Pancreas (tissue), 10 donors: ENCODE measurements at places on chromosomes 7 and 10. TPM values are rescaled to one million over a fixed set of nuclear protein-coding genes. Genes with fewer than 3 reads are reported as not detected.

DNA sequence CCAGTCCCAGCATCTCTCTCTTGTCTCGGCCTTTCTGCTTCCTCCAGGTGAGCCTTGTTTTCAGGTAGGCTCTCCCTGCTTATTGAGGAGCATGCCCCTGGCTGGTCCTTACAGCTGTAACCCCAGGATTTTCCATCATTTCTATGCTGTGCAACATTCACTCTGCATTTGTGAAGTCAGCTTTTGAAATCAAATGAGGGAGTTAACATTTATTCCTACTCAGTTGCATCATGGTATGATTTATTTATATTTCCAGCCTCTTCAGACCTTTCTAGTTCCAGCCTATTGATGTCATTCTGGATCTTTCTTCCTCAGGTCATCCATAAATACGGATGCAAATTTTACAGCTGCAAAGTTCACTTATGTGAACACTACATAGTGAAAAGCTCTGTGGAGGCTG, 755.6 kb downstream of the TYW1 start:
- no peaks in the 10 kb centered on the region for H3K27me3 ChIP-seq
- H3K27ac ChIP-seq: no peak overlapping the region
- H3K4me3 ChIP-seq: no peak overlapping the region
- no peaks in the 10 kb centered on the region for H3K36me3 ChIP-seq
- no peaks in the 10 kb centered on the region for H3K4me1 ChIP-seq

DNA sequence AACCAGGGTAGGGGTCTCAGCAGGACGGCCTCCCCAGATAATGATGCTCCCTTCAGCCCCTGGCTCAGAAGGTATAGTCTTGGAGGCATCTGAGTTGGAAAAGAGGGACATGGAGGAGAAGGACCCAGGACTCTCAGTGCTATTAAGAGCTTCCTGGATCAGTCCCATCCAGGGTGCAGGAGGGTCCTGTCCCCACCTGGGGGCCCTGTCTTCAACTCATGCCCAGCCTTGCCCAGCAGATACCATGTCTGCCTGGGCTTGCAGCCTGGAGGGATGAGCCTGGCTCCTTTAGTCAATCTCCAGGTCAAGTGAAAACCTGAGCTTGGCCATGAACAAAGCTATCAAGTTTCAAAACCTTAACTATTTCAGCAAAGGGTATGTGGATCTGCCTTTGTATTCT, 67.6 kb downstream of the PRTFDC1 start:
- no peaks in the 10 kb centered on the region for H3K4me1 ChIP-seq
- H3K4me3 ChIP-seq: no peak overlapping the region
- H3K27me3 ChIP-seq: no peaks in the 10 kb centered on the region
- no peaks in the 10 kb centered on the region for H3K36me3 ChIP-seq

DNA sequence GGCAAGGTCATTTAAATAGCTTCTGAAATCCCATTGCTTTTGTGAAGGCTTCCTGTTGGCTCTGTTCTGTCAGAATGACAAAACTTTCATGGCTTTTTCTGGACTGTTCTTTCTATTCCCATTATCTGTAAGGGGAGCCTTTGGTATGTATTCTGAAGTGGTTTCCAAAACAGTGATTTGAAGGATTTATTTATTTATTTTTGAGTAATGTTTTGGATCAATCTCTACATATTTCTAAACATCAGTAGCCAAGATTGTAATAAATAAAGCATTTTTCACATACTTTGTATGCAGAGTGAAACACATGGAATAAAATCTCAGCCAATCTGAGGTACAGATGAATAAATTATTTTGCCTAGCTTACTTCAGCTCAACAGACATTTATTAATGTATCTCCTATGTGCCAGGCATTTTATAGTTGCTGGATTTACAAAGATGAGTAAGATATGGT, 121.1 kb downstream of the BBS9 start:
- no peaks in the 10 kb centered on the region for H3K4me1 ChIP-seq
- no peak overlapping the region for H3K4me3 ChIP-seq
- no peaks in the 10 kb centered on the region for H3K36me3 ChIP-seq
- H3K27me3 ChIP-seq: no peaks in the 10 kb centered on the region

Gene SPDYE9
- polyA plus RNA-seq: not detected

Gene PRKCQ
- polyA plus RNA-seq: 1.6 TPM

Gene ENO4
- polyA plus RNA-seq: 0.15 TPM

Gene PARD3
- polyA plus RNA-seq: 12.8 TPM

Gene MAGI2
- 3.8 TPM for polyA plus RNA-seq

DNA sequence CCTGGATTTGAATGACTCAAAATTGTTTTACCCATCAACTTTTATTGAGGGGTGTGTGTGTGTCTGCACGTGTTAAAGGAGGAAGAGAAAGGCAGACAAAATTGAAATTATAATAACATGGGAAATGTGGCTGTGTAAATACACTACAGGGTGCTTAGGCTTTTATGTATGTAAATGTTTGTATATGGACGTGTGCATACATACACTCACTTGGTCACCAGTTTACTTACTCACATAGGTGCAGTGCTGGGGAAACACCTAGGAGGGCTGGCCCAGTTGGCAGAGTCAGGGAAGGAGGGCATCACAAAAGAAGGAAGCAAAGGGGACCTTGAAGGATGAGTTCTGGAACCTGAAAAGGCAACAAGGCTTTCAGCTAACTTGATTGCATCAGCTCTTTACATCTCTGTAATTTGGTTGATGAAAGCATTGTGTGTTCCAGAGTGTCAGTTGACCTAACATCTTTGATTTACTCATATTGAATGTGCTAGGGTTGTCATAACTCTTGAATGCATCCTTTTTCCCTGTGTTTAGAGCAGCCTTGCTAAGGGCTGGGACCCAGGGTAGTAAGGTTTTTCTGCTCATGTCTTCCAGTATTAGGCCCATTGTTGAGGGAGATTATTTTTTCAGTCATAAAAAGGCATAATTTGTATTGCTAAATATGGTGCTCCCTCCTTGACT, 10.2 kb downstream of the WDR11 start:
- no peaks in the 10 kb centered on the region for H3K4me1 ChIP-seq
- H3K27me3 ChIP-seq: no peaks in the 10 kb centered on the region
- no peak overlapping the region for H3K27ac ChIP-seq

Gene FANK1
- polyA plus RNA-seq: 13.2 TPM

Gene TMEM213
- 0.30 TPM for polyA plus RNA-seq

Gene TLX1
- 0.11 TPM for polyA plus RNA-seq

Gene PTF1A
- polyA plus RNA-seq: 20.5 TPM

DNA sequence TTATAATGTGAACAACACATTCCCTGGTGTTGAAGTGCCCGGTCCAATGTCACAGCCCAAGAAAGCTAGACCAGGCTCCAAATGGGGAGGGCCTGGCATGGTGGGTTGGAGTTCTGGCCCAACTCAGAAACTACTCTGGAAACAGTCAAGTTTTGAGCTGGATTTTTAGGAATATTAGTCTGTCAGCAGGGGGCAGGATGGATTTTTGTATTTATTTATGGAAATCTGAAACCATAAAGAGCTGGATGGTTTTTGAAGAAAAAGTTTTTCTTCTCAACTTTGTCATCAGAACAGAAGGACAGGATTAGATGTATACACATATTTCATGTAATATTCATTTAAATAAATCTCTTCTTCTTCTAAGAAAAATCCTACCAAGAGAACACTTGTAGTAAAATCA, 97.5 kb downstream of the POU6F2 start:
- H3K27me3 ChIP-seq: no peaks in the 10 kb centered on the region
- no peaks in the 10 kb centered on the region for H3K36me3 ChIP-seq
- no peak overlapping the region for H3K27ac ChIP-seq

GRCh38 chr7:18408868-18409267, 86.7 kb upstream of the HDAC9 start:
- H3K4me1 ChIP-seq: no peaks in the 10 kb centered on the region
- no peaks in the 10 kb centered on the region for H3K27me3 ChIP-seq
- DNase-seq: no peak

- no peak overlapping the region for H3K4me3 ChIP-seq
- H3K4me1 ChIP-seq: no peaks in the 10 kb centered on the region
- no peaks in the 10 kb centered on the region for H3K27me3 ChIP-seq
- no peak for DNase-seq
Measured at GRCh38 chr7:44707558-44708230, 41.0 kb upstream of the ZMIZ2 start.

DNA sequence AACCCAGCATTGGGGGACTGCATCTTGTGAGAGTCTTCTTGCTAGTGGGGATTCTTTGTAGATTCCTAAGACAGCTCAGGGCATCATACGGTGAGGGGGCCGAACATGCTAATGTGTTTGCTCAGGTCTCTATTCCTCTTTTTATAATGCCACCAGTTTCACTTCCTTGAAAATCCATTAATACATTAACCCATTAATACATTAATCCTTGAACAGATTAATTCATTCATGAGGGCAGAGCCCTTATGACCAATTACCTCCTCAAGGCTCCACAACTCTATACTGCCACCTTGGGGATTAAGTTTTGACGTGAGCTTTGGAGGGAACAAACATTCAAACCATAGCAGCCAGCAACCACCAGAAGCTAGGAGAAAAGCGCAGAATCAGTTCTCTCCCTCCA, 67.2 kb upstream of the POT1 start:
- no peaks in the 10 kb centered on the region for H3K36me3 ChIP-seq
- H3K27ac ChIP-seq: no peak overlapping the region
- no peak for DNase-seq
- no peak overlapping the region for H3K4me3 ChIP-seq
- no peaks in the 10 kb centered on the region for H3K27me3 ChIP-seq

Gene CUTC
- 13.2 TPM for polyA plus RNA-seq

DNA sequence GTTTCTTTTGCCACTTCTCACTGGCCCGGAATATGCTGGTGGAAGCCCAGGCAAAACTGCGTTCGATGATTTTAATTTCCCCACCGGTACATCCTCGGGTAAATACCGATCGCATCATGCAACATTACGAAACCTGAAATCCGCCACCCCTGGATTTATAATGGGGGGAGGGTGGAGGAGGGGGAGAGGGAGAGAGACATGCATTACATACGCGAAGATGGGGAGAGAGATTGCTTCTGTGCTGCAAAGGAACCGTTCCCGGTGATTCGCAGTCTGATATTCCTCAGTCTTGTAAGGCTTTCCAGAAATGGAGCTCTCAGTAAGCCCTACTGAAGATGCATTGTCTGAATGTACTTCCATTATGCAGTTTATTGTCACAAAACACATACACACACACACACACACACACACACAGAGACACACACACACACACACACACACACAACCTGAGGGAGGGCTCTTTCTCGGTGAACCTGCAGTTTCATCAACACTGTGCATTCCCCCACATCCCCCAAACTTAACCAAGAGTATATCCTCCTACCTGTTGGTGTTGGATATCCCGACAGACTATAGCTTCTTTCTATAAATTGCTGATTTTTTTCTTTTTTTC, 741 bp downstream of the GPR85 start:
- H3K4me3 ChIP-seq: peak overlapping the region; percentile 19
- no peak for DNase-seq
- H3K27me3 ChIP-seq: no peaks in the 10 kb centered on the region
- H3K36me3 ChIP-seq: no peaks in the 10 kb centered on the region

- H3K27me3 ChIP-seq: no peaks in the 10 kb centered on the region
- no peaks in the 10 kb centered on the region for H3K4me1 ChIP-seq
- DNase-seq: no peak
- no peak overlapping the region for H3K27ac ChIP-seq
Measured at GRCh38 chr10:83119346-83119745, 1020.0 kb upstream of the GHITM start.

GRCh38 chr10:35668865-35669650, 27.0 kb upstream of the FZD8 start:
- no peak overlapping the region for H3K4me3 ChIP-seq
- no peaks in the 10 kb centered on the region for H3K36me3 ChIP-seq
- no peaks in the 10 kb centered on the region for H3K4me1 ChIP-seq
- no peak for DNase-seq
- no peaks in the 10 kb centered on the region for H3K27me3 ChIP-seq

- no peak for DNase-seq
- H3K36me3 ChIP-seq: no peaks in the 10 kb centered on the region
- no peaks in the 10 kb centered on the region for H3K4me1 ChIP-seq
- H3K4me3 ChIP-seq: no peak overlapping the region
- H3K27ac ChIP-seq: no peak overlapping the region
Measured at GRCh38 chr10:124292911-124293615, 125.7 kb downstream of the OAT start.

- no peaks in the 10 kb centered on the region for H3K4me1 ChIP-seq
- H3K27ac ChIP-seq: no peak overlapping the region
- H3K27me3 ChIP-seq: no peaks in the 10 kb centered on the region
- H3K36me3 ChIP-seq: no peaks in the 10 kb centered on the region
- no peak overlapping the region for H3K4me3 ChIP-seq
Measured at GRCh38 chr7:138338361-138338760, 121.7 kb upstream of the TRIM24 start.

GRCh38 chr7:557558-557881, 37.9 kb upstream of the PDGFA start:
- no peaks in the 10 kb centered on the region for H3K27me3 ChIP-seq
- H3K27ac ChIP-seq: no peak overlapping the region
- no peak overlapping the region for H3K4me3 ChIP-seq
- peaks cover 12% of the 10 kb centered on the region for H3K4me1 ChIP-seq

- H3K4me1 ChIP-seq: peaks cover 43% of the 10 kb centered on the region
- H3K4me3 ChIP-seq: no peak overlapping the region
- H3K36me3 ChIP-seq: no peaks in the 10 kb centered on the region
- no peak overlapping the region for H3K27ac ChIP-seq
Measured at GRCh38 chr7:137990251-137990941, 11.5 kb downstream of the CREB3L2 start.

DNA sequence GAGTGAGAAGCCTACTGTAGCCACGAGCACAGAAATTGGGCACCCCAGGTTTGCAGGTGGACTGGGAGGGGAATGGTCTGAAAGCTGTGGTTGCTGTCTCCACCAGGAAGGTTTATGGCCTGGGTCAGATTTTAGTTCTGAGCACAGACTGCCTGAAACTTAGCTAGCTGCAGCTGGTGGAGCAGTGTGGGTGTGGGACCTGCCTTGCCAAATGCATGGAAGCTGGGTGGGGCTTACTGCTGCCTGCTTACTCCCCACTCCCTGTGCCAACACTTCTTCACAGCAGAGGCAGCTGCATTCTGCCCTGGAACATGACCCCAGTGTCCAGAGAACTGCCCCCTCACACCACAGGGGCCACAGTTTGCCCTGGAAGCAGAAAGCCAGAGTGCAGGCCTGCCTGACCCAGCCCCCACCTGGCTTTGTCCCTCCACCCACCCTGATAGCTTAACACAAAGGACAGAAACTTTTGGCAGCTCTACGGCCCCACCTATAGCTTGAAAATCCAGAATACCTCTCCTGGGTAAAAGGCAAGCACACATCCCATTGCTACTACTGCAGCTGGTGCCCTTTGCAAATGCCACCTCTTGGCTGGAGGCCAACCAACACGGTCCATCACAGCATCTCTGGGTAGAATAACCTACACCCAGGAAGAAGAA, 281.6 kb downstream of the AGMO start:
- no peak for DNase-seq

- H3K27ac ChIP-seq: no peak overlapping the region
- H3K27me3 ChIP-seq: peaks cover 7% of the 10 kb centered on the region
- DNase-seq: peak; percentile 55
Measured at GRCh38 chr10:117537436-117537903, 5.1 kb upstream of the EMX2 start.

DNA sequence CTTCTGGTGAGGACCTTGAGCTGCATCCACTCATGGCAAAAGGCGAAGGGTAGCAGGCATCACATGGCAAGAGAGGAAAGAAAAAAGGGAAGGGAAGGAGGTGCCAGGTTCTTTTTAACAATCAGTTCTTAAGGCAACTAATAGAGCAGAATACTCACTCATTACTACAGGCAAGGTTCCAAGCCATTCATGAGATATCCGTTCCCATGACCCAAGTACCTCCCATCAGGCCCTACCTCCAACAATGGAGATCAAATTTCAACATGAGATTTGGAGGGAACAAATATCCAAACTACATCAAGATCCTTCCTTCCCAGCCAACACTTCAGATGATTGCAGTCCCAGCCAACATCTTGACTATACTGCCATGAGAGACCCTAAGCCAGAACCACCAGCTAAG, 38.9 kb upstream of the YAE1 start:
- no peaks in the 10 kb centered on the region for H3K36me3 ChIP-seq
- no peaks in the 10 kb centered on the region for H3K4me1 ChIP-seq
- no peaks in the 10 kb centered on the region for H3K27me3 ChIP-seq
- no peak overlapping the region for H3K4me3 ChIP-seq
